Activated gamma-delta T cell treated with Interleukin-2 at 50 U/mL for 16 hours (primary cell): ENCODE measurements at places on chromosomes 1 and 21.

DNA sequence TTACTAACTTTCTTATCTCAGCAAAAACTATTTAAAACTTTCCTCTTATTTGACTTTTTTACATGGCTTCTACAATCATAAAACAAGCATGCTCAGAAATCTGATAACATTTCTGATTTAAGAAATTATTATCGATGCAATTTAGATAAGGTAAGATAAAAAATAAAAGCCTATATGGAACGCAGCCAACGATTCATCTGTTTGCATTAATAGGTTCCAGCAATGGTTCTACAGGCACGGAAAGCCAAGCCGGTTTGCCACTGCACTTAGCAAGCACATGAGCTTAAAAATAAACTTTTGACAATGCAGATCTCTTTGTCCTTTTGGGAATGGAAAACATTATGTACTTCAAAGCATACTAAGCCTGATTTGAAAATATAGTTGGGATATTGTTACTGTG lies 77.5 kb upstream of the KCNK2 start:
- DNase-seq, result no peak

- no peak for DNase-seq
These were observed 25.0 kb downstream of the KANK4 start for GRCh38 chr1:62294261-62294660.

- no peak for DNase-seq
These were observed 16.3 kb downstream of the ZFYVE9 start for GRCh38 chr1:52158218-52158617.

GRCh38 chr1:169925505-169926482 lies 32.1 kb upstream of the SCYL3 start:
- DNase-seq, result no peak

- no peak for DNase-seq
These were observed 613.7 kb upstream of the B3GALT2 start for GRCh38 chr1:193799948-193800690.

GRCh38 chr1:70945251-70945650 lies 102.4 kb downstream of the PTGER3 start:
- no peak for DNase-seq

GRCh38 chr1:213982672-213983492 lies 4.9 kb upstream of the PROX1 start:
- no peak for DNase-seq

GRCh38 chr1:203570805-203571204 lies 55.8 kb upstream of the ATP2B4 start:
- no peak for DNase-seq

DNA sequence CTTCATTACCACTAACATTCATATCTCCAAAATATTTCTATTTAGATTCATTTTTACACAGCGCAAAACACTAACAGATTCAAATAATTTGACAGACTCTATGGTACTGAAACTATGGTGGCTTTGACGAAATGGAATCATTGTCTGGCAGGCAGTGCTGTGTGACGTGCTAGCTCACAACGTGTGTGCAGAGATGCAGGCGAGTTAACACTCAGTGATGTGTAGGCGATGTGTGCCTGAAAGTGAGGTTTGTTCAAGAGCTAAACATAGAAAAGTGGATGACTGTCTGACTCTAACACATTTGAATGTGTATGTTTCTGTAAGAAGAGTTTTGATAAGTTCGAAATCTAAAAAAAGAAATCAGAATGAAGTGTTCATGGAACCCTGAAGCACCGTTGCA lies 97.7 kb downstream of the RYR2 start:
- no peak for DNase-seq

- DNase-seq, result no peak
These were observed 113.7 kb downstream of the ZSCAN20 start for GRCh38 chr1:33586106-33586505.

DNA sequence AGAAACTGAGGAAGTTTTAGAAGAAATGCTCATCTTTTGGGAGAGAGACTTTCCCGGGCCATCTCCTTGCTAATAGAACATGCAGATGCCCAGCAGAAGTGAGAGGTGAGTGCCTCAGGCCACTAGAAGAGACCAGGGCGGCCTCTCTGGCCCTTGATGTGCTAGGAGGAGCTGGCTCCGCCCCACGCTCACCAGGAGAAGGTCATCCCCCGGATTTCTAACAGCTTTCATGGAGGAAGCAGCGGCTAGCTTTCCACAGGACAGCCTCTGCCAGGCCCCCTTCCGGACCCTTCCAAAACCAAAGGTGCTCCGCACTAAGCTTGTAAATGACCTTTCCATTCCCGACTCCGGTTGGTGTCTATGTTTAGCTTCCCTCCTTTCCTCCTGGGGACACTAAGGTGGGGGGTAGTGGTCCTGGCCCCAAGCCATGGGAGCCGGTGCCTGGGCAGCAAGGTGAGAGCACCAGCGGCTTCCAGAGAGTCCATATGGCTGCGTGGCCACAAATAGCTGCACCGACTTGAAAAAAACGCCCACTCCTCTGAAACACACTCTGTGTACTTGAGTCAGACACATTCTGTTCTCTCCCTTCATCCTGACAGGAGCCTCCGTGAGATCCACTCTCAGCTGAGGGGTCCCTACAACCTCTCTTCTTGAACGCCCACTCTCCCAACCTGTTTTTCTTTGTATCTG lies 249.9 kb downstream of the TNR start:
- no peak for DNase-seq

GRCh38 chr1:74193908-74194307 lies 4.1 kb downstream of the LRRIQ3 start:
- DNase-seq, result no peak

GRCh38 chr1:233721004-233721595 lies 107.2 kb downstream of the KCNK1 start:
- no peak for DNase-seq

DNA sequence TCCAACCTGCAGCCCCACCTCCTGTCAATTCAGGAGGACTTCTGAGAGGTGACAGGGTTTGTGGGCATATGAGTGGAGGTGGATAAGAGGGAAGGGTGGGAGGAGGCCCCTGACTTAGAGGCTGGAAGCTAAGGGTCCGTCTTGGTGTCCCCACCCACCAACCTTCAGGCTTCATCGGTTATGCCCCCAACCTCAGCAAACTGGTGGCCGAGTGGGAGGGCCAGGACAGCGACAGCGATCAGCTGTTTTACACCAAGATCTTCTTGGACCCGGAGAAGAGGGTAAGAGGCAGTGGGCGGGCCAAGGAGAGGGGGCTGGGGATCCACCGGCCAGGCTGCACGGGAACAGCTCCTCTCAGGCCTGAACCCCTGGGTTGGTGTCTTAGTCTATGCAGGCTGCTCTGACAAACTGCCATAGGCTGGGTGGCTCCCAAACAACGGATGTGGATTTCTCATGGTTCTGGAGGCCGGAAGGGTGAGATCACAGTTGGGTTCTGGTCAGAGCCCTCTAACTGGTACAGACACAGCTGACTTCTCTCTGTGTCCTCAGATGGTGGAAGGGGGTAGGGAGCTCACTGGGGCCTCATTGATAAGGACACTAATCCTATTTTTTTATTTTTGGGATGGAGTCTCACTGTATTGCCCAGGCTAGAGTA lies 18.1 kb downstream of the PLOD1 start:
- no peak for DNase-seq

- DNase-seq, result no peak
These were observed 6.1 kb upstream of the IGFN1 start for GRCh38 chr1:201184307-201185122.

DNA sequence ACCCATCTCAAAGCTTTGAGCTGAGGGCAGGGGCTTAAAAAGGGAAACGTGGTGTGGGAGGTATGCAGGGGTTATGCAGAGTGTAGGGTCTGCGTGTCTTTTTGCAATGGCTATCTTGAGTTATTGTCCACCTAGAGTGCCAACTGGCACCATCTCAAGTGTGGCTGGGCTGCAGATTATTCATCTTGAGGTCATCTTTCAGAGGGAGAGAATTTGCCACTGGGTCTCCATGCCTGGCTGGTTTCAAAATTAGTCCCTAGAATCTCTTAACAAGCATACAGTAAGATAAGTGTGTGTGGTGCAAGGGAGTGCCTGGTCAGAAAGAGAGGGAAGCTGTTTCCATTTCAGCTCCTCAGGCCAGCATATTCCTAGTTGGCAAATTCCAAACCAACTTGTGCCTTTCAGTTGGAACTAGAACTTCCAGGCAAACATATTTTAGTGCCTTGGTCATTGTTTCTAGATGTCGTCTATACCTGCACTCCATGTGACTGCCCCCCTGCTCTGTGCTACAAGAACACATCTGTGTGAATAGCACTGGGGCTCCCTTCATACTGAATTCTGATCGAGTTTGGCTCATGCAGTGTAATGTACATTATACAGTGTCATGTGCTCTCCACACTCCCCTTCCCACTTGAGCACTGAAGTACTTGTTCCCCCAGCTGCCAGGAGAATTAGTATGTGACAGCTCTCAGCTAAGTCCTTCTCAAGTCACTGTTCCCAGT lies 5.0 kb upstream of the OR2T8 start:
- no peak for DNase-seq
